ENCODE measurements at places on chromosomes 7 and 10. TPM values are rescaled to one million over a fixed set of nuclear protein-coding genes. Genes with fewer than 3 reads are reported as not detected.
A peak's percentile ranks its signal among the peaks of the same experiment; 100 is the strongest.

GRCh38 chr7:112010994-112011393 lies 195.2 kb downstream of the DOCK4 start:
- H3K36me3 ChIP-seq, result no peaks in the 10 kb centered on the region
- no peak overlapping the region for H3K27ac ChIP-seq
- H3K27me3 ChIP-seq, result no peaks in the 10 kb centered on the region

DNA sequence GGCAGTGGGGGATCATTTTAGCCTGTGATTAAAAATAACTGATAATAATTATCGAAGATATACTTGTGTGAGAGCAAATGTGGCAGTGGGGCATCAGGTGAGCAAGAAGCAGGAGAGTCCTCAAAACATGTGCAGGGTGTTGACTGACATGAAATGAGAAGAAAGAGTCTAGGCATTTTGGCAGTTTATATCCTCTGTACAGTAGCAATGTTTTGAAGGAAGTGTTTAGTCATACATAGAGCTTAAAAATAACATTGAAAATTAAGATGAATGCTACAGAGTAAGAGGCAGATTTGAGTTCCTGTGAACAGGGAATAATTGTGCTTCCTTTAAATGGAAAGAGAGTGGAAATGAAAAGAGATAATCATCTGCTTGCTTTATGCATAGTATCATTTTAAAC lies 47.4 kb downstream of the VPS50 start:
- no peak for DNase-seq
- H3K4me3 ChIP-seq, result no peak overlapping the region
- no peaks in the 10 kb centered on the region for H3K4me1 ChIP-seq
- H3K36me3 ChIP-seq, result no peaks in the 10 kb centered on the region

DNA sequence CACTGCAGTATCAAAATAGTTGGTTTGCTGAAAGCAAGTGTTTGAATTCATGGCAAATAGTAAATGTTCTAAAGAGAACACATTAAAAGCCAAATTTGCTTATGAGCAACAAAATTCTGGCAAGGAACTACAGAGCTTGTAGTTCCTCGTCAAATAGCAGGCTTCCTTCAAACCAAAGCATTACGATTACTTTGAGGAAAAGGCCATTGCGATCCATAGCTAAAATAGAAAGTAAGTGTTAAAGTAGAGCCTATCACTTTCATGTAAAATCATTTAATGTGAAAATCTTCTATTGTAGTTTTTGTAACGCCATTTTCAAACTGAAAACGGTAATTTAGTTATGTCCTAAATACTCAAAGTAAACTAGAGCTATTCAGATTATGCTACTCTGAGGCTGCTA lies 20.1 kb downstream of the CACNA2D1 start:
- H3K4me1 ChIP-seq, result no peaks in the 10 kb centered on the region
- H3K4me3 ChIP-seq, result no peak overlapping the region
- 0 out of 2 replicates have a peak, but pooled peaks cover 5% of the 10 kb centered on the region for H3K36me3 ChIP-seq
- no peaks in the 10 kb centered on the region for H3K27me3 ChIP-seq

Gene CYP3A4
- total RNA-seq, result not detected

- H3K4me1 ChIP-seq, result no peaks in the 10 kb centered on the region
- no peaks in the 10 kb centered on the region for H3K27me3 ChIP-seq
- DNase-seq, result peak; percentile 18
Measured at GRCh38 chr10:1213252-1214070, 157.3 kb downstream of the WDR37 start.

Gene GATA3
- total RNA-seq, result 0.31 TPM

Gene FXYD4
- not detected for total RNA-seq
